ENCODE measurements at places on chromosomes 4 and X.
A peak's percentile ranks its signal among the peaks of the same experiment; 100 is the strongest.

DNA sequence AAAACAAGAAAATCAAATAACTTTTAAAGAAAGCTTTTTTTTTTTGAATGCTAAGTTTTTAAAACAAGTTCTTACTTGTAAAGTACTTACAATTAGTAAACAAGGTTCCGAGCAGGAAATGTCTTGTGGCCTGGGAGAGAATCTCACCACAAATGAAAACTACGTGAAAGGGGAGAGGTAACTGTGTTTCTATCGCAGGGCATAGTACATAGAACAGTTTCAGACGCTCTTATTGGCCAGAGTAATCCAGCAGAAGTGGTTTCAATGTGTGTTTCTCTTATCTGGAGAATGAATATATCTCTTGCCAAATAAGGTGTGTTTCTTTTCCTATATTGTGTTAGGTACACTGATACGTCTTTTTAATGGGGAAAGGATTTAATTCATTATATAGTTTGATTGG, at the start of gene PLAC8:
TSS of gene PLAC8 (minus strand) at position 154 of the 400 bp plus-strand sequence. CDS start 6,808 bp downstream, outside the sequence.
- peak; percentile 82 for DNase-seq
- peak within 1 kb of the TSS; percentile 96 for H3K27ac ChIP-seq
- H3K4me1 ChIP-seq = peaks cover 19% of the 10 kb centered on the region

- H3K27me3 ChIP-seq = no peaks in the 10 kb centered on the region
- no peaks in the 10 kb centered on the region for H3K4me1 ChIP-seq
- no peak overlapping the region for H3K27ac ChIP-seq
- no peaks in the 10 kb centered on the region for H3K36me3 ChIP-seq
Observed at GRCh38 chr4:177100307-177100706, 209.4 kb upstream of the NEIL3 start.

- H3K27ac ChIP-seq = no peak overlapping the region
- no peak overlapping the region for H3K4me3 ChIP-seq
- H3K4me1 ChIP-seq = no peaks in the 10 kb centered on the region
Observed at GRCh38 chr4:30808276-30808675, 88.1 kb downstream of the PCDH7 start.

DNA sequence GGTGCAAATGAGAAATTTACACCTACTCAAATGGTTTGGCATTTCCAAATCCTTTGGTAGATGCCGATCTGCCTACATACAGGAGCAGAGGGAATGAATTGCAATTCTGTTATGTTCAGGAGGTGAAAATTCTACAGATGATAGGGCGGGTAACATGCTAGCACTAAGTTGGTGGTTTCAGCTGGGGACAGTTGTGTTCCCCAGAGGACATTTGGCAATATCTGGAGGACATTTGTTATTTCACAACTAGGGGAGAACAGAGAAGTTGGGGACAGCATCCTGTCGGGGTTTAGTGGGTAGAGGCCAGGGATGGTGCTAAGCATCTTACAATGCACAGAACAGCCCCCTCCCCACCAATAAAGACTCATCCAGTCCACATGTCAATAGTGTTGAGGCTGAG, 96.5 kb upstream of the PUDP start:
- H3K4me3 ChIP-seq = no peak overlapping the region
- H3K4me1 ChIP-seq = no peaks in the 10 kb centered on the region
- H3K27ac ChIP-seq = no peak overlapping the region
- H3K36me3 ChIP-seq = peaks cover 9% of the 10 kb centered on the region

DNA sequence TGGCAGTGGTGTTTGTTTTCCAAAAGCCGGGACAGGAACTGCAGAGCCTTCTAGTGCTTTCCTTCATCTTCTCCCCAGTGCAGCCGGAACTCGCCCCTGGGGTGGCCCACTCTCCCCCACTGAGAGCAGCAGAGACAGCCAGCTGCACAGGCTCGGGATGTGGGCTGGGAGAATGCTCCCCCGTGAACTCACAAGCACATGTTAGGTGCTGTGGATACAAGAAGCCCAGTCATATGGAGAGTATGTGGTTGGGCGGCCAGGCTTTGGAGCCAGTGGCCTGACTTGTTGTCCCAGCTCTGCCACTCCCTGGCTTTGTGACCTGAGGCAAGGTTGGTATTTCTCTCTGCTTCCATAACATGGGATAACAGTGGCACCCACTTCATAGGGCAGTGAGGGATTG, 9.4 kb upstream of the KIAA0232 start:
- H3K36me3 ChIP-seq = no peaks in the 10 kb centered on the region
- H3K27me3 ChIP-seq = no peaks in the 10 kb centered on the region
- no peak overlapping the region for H3K4me3 ChIP-seq
- DNase-seq = no peak

- peaks cover 17% of the 10 kb centered on the region for H3K27me3 ChIP-seq
- peaks cover 10% of the 10 kb centered on the region for H3K4me1 ChIP-seq
- H3K36me3 ChIP-seq = no peaks in the 10 kb centered on the region
- H3K4me3 ChIP-seq = no peak overlapping the region
- no peak overlapping the region for H3K27ac ChIP-seq
Observed at GRCh38 chr4:109967798-109968520, 55.3 kb downstream of the EGF start.

DNA sequence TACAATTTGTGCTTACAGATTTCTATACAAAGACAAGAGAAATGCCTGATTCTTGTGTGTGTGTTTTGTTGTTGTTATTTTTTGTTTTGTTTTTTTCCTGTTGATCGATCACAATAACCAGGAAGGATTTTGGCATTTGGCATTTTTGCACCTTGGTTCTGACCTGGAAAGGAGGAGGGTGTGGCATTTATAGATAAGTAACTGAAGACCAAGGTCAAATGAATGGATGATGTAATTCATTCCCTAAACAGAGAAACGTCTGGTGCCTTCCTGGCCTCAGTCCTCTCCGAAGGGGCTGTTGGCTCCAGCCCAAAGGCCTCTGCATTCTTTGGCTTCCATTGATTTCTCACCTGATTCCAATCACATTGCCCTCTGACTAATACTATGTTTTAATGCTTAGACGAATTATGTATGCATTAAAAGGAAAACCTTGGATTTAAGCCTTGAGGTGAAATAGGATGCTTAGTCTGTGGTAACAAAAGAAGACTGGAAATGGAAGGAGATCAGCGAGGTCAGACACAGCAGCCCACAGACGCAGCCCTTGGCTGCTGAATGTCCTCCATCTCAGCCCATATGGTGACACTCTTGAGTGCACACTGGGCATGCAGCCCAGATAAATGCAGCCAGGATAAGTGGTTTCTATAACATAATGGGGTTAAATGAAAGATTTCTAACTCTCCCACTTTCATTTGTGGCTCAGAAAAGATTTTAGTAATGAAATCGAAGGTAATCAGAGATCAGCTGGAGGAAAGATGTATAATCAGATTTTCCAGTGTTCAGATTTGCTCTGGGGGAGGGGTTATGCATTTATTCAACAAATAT, 60.5 kb upstream of the TRIM2 start:
- no peak overlapping the region for H3K4me3 ChIP-seq
- H3K4me1 ChIP-seq = peaks cover 7% of the 10 kb centered on the region
- H3K36me3 ChIP-seq = no peaks in the 10 kb centered on the region

DNA sequence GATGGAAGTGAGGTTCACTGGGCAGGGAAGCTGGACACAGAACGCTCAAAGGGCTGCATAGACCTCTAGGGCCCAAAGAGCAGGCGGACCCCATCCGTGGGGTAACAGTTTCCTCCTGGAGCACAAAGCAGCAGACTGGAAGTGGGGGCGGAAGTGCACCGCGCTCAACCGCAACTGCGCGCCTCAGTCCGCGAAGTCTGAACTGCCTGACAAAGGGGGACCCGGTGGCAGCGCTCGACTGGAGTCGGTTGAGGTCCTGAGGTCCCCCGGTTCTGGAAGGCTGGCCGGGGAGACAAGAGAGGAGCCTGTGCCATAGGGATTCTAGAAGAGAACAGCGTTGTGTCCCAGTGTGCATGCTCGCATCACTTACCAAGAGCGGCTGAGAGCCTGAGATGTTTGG, 58.5 kb downstream of the ALPK1 start:
- no peaks in the 10 kb centered on the region for H3K4me1 ChIP-seq
- H3K4me3 ChIP-seq = no peak overlapping the region
- peaks cover 47% of the 10 kb centered on the region for H3K36me3 ChIP-seq
- H3K27ac ChIP-seq = no peak overlapping the region
- DNase-seq = no peak

DNA sequence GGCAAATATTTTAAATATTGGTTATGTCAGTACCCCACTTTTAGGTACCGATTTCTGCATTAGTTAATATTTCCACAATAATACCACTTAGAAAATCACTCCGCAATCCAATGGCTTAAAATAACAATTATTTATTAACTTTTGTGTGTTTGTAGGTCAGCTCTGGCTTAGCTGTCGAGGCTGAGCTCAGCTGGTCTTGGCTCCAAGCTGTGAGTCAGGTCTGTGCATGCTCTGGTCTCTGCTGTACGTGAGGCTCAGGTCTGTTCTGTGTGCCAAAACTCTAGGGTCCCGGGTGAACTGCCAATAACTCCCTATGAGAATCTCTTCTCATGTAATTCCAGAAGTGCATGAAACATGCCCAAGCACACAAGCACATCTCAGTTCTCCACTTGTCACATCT, 245.8 kb upstream of the GK2 start:
- H3K36me3 ChIP-seq = peaks cover 10% of the 10 kb centered on the region
- no peak overlapping the region for H3K4me3 ChIP-seq
- no peak for DNase-seq
- H3K27ac ChIP-seq = no peak overlapping the region
- H3K4me1 ChIP-seq = no peaks in the 10 kb centered on the region

DNA sequence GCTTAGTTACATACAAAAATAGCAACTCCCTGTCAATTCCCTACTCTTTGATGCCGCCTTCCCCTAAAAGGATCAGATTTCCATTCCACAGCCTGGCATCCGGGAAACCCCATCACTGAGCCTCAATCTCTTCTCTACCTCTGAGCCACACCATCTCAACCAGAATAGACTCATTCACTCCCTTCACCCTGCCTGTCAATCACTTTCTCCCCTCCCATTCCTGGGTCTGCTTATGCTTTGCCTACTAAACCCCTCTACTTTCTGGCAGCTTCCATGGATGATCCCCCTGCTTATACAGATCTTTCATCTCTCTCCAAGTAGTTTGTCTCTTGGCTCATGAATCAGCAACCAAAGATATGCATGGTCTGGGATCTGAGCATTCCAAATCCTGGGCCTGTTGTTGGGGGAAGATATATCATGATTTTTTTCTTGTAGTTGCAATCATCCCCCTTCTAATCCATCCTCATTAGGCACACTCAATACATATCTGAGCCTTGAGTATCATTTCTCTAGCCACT, 2.6 kb downstream of the AMER1 start:
- peaks cover 22% of the 10 kb centered on the region for H3K4me1 ChIP-seq
- no peak overlapping the region for H3K27ac ChIP-seq
- H3K27me3 ChIP-seq = no peaks in the 10 kb centered on the region
- no peak overlapping the region for H3K4me3 ChIP-seq
- H3K36me3 ChIP-seq = no peaks in the 10 kb centered on the region

- H3K4me1 ChIP-seq = no peaks in the 10 kb centered on the region
- H3K27me3 ChIP-seq = no peaks in the 10 kb centered on the region
- DNase-seq = no peak
- no peak overlapping the region for H3K27ac ChIP-seq
- no peak overlapping the region for H3K4me3 ChIP-seq
Observed at GRCh38 chrX:93319609-93320008, 353.8 kb downstream of the NAP1L3 start.

- H3K4me3 ChIP-seq = no peak overlapping the region
- H3K36me3 ChIP-seq = no peaks in the 10 kb centered on the region
- no peaks in the 10 kb centered on the region for H3K4me1 ChIP-seq
Observed at GRCh38 chr4:156946516-156947424, 24.8 kb downstream of the PDGFC start.

DNA sequence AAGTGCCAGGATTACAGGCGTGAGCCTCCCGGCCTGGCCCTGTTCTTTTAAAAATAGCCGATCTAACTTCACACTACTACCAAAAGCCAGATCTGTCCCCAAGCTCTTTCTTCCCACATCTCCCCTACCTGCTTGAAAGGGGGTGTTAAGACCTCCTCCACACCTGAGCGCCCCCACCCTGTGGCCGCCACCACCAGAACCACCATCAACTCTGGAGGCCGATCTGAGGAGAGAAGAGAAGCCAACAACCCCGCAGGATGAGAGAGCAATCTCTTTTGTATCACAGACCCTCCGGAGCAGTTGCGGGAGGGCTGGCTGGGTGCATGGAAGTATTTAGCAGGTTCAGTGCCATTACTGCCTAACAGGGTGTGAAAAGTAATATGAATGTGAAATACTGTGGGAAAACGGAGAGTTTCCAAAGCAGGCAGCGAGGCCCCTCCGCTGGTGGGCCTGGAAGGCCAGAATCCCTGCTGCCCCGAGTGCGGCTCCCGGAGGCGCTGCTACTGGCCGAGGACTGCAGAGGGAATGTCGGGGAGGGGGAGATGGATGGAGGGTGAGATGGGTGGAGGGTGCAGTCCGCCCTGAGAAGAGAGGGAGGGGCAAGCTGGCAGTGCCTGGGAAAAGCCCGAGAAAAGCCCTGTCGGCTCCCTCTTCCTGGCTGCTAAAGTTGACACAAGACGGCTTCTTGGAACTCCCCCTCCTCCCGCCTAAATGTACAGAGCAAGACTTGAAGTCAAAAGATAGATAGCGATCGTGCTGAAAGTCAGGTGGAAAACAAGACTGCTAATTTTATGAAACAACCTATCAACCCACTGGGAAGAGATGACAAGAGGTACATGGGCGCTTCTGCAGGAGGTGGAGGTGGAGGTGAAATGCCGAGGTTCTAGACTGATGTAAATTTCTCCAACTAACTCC, 22.3 kb downstream of the HAND2 start:
- H3K4me1 ChIP-seq = peaks cover 37% of the 10 kb centered on the region
- no peak overlapping the region for H3K27ac ChIP-seq
- H3K36me3 ChIP-seq = peaks cover 9% of the 10 kb centered on the region
- H3K27me3 ChIP-seq = peaks cover 76% of the 10 kb centered on the region

DNA sequence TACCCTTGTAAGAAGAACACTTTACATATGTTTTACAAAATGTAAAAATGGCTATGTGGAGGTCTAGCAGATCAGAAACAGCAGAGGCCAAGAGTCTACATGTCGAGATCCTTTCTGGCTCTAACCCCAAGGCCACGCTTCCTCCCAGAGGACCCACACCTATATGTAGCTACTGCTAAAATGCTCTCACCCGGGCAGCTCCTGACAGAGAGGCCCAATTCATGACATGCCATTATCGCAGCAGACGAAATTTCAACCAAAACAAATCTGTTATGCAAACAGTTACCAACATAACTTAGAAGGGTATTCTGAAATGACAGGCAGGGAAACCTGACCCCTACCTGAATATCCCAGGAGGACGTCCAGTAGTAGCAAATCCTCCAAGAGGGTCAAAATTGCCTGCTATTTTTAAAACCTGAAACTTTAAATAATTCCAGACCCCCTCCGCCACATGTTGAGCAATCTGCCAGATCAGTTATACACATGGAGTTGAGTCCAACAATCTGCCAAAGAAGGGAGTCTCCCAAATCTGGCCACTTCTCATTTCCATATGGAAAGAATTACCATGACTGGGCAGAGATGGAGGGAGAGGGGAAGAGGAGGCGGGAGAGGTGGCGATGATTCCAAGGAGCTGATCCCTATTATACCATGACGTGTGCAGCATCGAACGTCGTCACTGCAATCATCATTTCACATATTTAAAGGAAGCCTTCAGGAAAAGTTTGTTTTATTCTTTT, 192.9 kb upstream of the TBL1X start:
- peaks cover 8% of the 10 kb centered on the region for H3K4me1 ChIP-seq
- H3K27ac ChIP-seq = no peak overlapping the region
- H3K27me3 ChIP-seq = peaks cover 2% of the 10 kb centered on the region
